Articular chondrocyte of knee joint (primary cell): ENCODE measurements at places on chromosomes 1 and 21. TPM values are rescaled to one million over a fixed set of nuclear protein-coding genes. Genes with fewer than 3 reads are reported as not detected.

MTX1 gene
- total RNA-seq = 33.8 and 37.4 TPM in 2 replicates

EFNA4 gene
- 3.0 and 3.7 TPM in 2 replicates for total RNA-seq

RAB29 gene
- total RNA-seq = 30.6 and 36.5 TPM in 2 replicates

CDC42BPA gene
- 80.6 and 91.7 TPM in 2 replicates for total RNA-seq

ICOSLG gene
- under 0.01 and 0.13 TPM in 2 replicates for total RNA-seq

SEMA4A gene
- total RNA-seq = 2.5 and 2.9 TPM in 2 replicates

CYP4A11 gene
- not detected in 2 replicates for total RNA-seq

INAVA gene
- under 0.01 TPM in 2 replicates for total RNA-seq
